Left cardiac atrium (tissue), 4 donors: ENCODE measurements at places on chromosomes 3 and 15. TPM values are rescaled to one million over a fixed set of nuclear protein-coding genes. Genes with fewer than 3 reads are reported as not detected.

Gene SUSD5
- 0.82 TPM for total RNA-seq

Gene PDZRN3
- 60.6 TPM for total RNA-seq

Gene SNX22
- 29.8 TPM for total RNA-seq

Gene TGM5
- total RNA-seq = not detected

Gene CRYGS
- 2.0 TPM for total RNA-seq

DNA sequence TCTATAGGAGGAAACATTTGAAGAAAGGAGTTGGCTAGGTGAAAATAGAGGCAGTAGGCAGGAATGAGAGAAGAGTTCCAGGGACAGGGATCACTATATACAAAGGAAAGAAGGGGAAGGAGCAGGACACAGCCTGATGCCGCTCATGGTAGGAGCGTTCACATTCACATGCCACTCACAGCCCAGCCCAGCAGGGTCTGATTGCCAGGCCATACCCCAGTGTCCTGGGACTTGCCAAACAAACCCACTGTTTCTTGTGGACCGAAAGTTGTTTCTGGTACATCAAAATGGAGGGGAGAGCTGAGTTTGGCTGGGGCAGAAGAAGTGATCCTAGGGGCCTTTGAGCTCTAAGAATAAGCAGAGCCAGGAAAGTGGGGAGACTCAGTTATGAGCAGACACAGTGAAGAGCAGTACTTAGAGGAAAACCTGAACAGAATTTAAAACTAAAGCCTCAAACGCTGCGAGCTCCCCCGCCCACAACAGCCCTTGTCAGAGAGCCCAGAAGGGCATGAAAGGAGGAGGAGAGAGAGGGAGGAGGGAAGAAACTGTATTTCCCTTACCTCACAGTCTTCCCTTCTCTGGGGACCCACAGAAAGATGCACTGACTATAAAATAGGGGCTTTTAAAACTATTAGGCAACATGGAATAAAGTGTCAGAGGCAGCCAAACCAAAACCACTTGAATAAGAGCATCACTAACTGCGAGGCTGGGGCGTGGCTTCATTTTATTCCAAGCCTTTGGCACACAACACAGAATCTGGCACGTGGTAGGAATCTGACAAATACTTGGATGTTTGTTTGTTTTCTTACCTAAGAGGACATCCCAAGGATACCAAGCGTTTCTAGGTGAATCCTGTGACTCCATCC, 129.0 kb downstream of the RPL22L1 start:
- peak; percentile 59 for DNase-seq

DNA sequence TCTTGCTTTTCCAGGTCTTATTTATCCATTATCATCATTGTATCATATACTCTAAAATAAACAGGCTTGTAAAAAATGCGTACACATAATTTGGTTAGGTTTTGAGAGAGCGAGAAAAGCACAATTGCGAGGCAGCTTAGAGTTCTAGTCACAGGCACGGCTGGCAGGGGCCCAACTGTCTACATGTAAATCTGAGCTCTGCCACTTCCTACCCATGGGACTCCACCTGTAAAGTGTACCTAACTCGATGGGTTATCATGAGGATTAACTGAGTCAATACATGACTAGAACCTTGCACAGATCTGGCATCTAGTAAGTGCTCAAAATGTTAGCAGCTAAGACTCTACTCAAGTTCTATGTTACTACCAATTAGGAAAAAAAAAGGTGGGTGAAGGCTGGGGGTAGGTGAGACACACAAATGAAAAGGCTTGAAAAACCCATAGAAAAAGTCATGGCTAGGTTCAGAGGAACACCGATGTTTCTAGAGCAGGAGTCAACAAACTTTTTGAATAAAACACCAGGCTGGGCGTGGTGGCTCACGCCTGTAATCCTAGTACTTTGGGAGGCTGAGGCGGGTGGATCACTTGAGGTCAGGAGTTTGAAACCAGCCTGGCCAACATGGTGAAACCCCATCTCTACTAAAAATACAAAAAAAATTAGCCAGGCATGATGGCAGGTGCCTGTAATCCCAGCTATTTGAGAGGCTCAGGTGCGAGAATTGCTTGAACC, 36.2 kb downstream of the GLB1 start:
- no peak for DNase-seq

GRCh38 chr15:68541743-68542142, 37.0 kb upstream of the CORO2B start:
- DNase-seq = no peak

GRCh38 chr3:14415501-14415900, 13.1 kb downstream of the SLC6A6 start:
- DNase-seq = no peak

DNA sequence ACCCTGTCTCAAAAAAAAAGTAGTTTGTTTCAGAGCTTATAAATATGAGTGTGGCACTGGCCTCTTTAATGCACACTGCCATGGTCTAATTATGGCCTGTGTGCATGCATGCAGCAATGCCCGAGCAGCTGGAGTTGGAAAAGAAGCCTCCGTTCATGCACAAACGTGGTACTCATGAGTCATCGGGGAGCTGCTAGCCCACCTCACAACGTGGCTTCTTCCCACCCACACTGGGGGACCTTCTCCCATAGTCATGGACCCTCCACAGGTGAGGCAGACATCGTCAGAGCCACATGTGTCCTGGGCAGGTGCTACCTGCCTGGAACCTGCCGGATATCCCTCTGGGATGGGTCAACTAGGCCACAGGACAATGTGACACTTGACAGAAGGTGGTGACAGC, 66.7 kb downstream of the ATP10A start:
- DNase-seq = no peak

DNA sequence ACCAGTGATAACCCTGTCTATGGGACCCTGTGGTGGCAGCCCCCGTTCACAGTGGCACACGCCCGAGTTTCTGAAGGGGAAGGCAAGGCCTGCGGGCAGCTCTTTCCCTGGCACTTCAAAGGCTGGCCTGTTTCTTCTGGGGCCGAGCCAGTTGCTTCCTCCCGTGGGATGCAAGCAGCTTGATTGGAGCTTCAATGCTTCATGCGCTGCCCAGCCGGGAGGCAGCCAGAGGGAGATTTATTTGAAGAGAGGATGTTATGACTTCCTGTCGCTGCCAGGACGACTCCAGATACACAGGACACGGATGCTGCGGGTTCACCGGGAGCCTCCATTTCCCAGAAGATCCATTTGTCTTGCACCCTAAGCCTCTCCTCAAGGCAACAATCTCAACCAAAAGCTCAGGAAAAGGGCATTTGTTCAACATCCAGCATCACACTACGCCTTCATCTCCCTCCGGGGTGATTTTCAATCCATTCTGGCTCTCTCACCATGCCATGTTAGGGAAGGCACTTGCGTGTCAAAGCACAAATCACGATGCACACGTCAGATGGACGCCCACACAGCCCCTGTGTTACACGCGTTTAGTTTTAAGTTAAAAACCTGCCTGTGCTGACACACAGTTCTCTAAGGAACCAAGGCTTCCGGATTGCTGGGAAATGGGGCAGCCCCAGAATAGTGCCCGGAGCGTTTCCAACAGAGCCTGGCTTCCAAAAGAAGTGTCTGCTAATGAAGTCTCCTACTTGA, 330.2 kb downstream of the OCA2 start:
- DNase-seq = no peak

GRCh38 chr3:64138656-64139375, 86.5 kb downstream of the PRICKLE2 start:
- DNase-seq = no peak
